ENCODE measurements at places on chromosomes 6 and 20.

DNA sequence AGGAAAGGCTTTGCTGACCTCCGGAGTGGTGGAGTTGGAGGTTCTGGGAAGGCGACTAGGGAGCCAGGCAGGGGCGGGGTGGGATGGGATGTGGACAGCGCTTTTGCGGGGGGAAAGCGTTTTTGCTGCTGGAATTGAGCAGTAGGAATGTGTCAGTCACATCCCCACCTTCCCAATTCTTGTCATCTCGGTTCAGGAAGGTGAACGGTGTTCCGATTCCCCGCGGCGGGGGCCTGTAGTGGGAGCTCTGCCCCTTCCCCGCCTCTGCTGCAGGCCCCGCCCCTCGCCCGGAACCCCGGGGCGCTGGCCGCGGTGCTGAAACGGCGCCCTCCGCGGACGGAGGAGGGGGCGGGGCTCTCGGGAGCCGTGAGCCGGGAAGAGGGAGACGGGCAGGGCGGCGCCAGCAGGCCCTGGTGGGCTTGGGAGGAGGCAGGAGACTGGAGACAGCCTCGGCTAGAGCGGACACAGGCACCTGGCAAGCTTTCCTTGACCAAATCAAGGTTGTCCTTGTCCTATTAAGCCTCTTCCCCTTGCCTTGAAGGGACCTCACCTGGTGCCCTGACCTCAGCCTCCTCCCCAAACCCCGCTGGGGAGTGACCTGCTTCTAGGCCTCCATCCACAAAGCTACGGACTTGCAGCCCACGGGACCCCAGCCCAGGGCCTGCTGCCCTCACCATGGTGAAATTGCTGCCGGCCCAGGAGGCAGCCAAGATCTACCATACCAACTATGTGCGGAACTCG lies at the start of gene LHFPL5:
Gene LHFPL5, plus strand, starts transcription at position 357 of the 741 bp plus-strand sequence. Its CDS starts 319 bp downstream, at position 676.
- DNase-seq: peak; percentile 46

GRCh38 chr20:3223994-3224680 lies 14.8 kb downstream of the ITPA start:
- DNase-seq: no peak

DNA sequence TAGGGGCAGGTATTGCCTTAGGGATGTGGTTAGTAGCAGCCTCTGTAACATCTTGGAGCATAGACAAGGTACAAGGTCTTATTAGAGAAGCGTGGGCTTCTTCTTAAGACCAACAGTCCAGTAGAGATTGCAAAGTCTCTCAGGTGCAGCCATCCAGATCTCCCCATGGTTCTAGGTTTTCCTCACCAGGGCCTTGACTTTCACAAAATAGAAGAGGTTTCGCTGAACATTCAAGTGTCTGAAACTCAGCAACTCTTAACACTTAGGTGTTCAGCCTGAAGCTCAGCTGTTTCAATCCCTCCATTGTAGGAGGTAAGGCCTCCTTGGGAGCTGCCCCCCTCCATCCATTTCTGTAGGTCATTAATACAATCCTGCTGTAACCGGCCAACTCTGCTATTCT lies 44.4 kb downstream of the GOPC start:
- DNase-seq: no peak

GRCh38 chr6:46437671-46438221 lies 53.5 kb downstream of the RCAN2 start:
- DNase-seq: no peak

GRCh38 chr6:12233693-12234571 lies 56.2 kb upstream of the EDN1 start:
- DNase-seq: peak; percentile 16

GRCh38 chr6:142165227-142165626 lies 18.2 kb downstream of the VTA1 start:
- DNase-seq: no peak

DNA sequence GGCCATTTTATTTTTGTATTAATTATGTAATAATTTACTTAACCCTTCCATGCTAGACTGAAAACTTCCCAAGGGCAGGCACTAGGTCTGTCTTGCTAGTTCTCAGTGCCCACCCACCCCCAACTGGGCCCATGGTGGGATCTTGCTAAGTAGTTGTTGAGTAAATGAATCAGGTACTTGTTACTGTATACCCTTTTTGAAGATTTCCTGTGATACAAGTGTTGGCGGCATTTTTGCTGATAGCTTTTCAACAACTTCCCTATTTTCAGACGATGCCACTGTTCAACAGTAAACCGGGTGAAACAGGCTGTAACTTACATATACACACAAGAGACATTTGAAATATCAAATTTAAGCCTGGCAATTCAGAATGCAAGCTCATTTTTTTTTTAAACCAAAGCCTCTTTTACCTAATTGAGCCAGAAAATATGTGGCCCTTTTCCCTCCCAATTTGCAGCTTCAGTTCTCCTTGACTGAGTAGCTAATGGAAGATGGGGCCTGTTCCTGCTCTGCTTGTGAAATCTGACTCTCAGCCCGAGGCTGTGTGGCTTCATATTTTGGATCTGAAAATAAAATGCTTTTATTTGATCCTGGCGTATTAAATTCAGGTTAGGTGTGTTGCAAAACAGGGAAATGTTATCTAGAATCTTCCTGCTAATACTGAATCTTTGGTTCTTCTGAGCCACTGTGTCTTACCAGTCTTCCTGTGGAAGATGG lies 288.3 kb downstream of the NRN1 start:
- no peak for DNase-seq

GRCh38 chr6:33935439-33936080 lies 131.8 kb upstream of the MLN start:
- DNase-seq: no peak

GRCh38 chr6:116019428-116019827 lies 41.3 kb downstream of the FRK start:
- DNase-seq: no peak

DNA sequence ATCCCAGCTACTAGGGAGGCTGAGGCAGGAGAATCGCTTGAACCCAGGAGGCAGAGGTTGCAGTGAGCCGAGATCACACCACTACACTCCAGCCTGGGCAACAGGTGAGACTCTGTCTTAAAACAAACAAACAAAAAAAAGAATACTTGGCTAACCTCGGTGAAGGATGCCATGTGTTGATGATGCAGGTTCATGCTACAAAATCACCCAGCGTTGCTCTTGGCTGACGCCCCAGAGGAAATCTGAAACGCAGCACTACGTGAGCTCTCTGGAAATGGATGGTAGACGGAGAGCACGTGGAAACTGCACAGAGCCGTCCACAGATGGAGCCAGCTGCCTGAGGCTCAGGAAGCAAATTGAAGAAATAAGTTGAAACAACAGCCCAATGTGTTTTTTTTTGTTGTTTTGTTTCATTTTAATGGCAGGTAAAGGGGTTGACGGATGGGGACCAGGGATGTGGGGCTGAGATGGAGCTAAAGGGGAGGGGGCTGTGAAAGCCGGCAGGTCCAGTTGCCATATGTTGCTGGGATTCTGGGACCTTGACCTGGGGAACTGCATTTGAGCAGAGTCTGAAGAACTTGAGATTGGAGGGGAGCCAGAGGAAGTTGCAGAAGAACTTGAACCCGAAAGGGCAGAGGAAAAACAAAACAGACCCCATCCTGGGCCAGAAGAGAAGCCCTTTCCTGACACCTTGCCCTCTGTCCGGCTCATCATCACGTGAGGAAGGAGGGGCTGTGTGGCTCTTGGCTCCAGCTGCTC lies 12.8 kb upstream of the MANBAL start:
- no peak for DNase-seq

DNA sequence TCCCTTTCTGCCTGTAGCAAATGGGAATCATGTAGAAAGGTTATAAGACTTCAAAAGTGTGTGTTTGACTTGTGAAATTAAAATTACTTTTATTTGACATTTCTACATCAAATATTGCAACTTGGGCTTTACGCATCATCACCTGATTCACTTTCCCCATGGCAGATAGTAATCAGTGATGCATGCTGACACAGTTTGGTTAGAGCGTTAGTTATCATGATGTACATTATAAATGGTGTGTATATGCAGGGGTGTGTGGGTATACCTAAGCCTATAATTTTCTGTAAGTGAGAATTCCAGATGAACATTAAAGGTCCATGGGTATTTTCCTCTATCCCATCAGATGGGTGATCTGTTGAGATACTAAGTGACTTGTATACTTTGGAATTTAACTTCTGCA lies 141.5 kb downstream of the KLHL32 start:
- DNase-seq: no peak

GRCh38 chr6:82597201-82597600 lies 233.6 kb downstream of the TPBG start:
- DNase-seq: no peak

DNA sequence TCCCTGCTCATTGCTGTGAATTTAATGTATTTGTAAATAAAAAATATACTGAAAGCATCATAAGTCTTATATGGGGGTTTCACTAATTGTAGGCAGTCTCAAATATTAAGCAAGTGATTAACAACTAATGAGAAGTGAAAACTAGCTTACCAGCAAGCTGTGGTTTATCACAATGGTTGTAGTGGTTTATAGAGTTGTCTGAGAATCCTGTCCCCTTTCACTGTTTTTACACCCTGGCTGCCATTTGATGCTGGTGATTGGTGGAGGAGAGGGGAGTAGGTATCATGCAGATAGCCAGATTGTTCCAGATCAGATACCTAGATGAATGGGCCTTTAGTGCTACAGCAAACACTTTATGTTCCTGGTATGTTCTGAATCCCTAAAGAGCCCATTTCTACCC lies 6.0 kb downstream of the MKKS start:
- DNase-seq: no peak

- no peak for DNase-seq
Measured at GRCh38 chr20:51412951-51413481, 129.5 kb downstream of the NFATC2 start.

DNA sequence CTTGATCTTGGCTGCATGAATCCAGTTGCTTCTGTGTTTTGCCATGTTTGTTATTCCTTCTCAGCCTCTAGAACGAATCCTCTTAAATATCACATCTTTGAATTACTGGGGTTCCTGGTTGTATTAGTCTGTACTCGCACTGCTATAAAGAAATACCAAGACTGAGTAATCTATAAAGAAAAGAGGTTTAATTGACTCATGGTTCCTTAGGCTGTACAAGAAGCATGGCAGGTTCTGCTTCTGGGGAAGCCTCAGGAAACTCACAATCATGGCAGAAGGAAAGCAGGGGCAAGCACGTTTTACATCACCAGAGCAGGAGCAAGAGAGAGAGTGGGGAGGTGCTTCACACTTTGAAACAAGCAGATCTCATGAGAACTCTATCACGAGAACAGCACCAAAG lies 18.0 kb upstream of the BFSP1 start:
- no peak for DNase-seq

- no peak for DNase-seq
Measured at GRCh38 chr20:48834278-48834677, 6.5 kb upstream of the PREX1 start.

GRCh38 chr6:90086517-90086916 lies 192.2 kb downstream of the GJA10 start:
- no peak for DNase-seq

DNA sequence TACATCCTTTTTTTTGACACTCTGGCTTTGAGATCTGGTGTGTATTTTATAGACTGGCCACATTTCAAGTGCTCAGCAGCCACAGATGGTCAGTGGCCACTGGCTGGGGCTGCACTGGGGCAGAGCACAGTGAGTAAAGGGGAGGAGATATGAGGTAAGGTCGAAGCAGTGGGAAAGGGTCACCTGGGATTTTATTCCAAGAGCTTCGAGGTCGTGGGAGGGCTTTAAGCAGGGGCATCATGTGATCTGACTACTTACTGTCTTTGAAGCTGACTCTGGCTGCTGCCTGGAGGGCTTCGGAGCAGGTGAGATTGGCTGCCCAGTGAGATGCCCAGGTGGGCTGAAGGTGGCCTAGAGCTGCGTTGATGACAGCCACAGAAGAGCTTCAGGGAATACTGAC lies 6.7 kb downstream of the C20orf203 start:
- no peak for DNase-seq
